Endodermal cell (in vitro differentiated cells): ENCODE measurements at places on chromosomes 6 and 20. TPM values are rescaled to one million over a fixed set of nuclear protein-coding genes. Genes with fewer than 3 reads are reported as not detected.
A peak's percentile ranks its signal among the peaks of the same experiment; 100 is the strongest.

Gene TGM6
- total RNA-seq: not detected in 3 replicates

DNA sequence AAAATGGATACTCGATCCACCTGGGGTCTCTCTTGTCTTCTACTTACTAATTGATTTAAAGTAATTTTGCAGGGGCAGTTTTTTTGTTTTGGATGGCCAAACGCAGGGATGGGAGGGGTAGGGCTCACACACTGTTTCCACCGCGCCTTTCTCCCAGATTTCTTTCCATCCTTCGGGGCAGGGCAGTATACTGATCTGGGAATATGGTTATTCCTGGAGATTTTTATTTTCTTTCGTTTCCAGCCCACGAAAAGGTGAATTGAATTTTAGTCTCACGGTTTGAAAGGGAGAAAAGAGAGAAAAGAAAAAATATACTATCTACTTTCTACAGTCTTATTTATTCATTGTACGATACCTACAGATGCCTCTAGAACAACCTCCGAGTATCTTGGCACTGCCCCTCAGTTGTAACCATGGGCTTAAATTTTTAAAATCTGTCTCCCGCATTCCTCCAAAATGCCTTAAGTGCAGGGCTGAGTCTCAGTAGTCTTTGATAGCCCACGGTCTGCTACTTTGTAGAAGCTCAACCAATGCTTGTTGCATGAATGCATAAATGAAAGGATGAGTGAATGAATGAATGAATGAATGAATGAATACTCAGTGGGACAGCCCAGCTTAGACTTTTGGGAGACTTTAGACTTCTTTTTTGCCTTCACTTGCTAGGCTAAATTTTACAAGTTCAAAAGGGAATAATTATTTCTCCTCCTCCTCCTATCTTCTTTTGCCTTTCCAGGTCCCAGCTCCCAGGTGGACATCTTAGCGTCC lies 18.1 kb upstream of the TRIM27 start:
- H3K4me1 ChIP-seq: no peaks in the 10 kb centered on the region
- no peaks in the 10 kb centered on the region for H3K27me3 ChIP-seq
- peak overlapping the region; percentile 94 for H3K4me3 ChIP-seq
- DNase-seq: no peak

- H3K27me3 ChIP-seq: no peaks in the 10 kb centered on the region
- no peak overlapping the region for H3K4me3 ChIP-seq
- no peaks in the 10 kb centered on the region for H3K4me1 ChIP-seq
- no peaks in the 10 kb centered on the region for H3K36me3 ChIP-seq
- no peak overlapping the region for H3K27ac ChIP-seq
These were observed 63.2 kb downstream of the MAP3K5 start for GRCh38 chr6:136728976-136729515.

- H3K4me3 ChIP-seq: no peak overlapping the region
- H3K27me3 ChIP-seq: no peaks in the 10 kb centered on the region
- DNase-seq: no peak
- no peaks in the 10 kb centered on the region for H3K4me1 ChIP-seq
- H3K36me3 ChIP-seq: no peaks in the 10 kb centered on the region
These were observed 44.7 kb upstream of the CCN2 start for GRCh38 chr6:131995917-131996316.

- no peak overlapping the region for H3K4me3 ChIP-seq
- H3K4me1 ChIP-seq: no peaks in the 10 kb centered on the region
- no peak for DNase-seq
- H3K27me3 ChIP-seq: no peaks in the 10 kb centered on the region
- H3K27ac ChIP-seq: no peak overlapping the region
- H3K36me3 ChIP-seq: no peaks in the 10 kb centered on the region
These were observed 129.2 kb downstream of the MYB start for GRCh38 chr6:135310291-135310690.

DNA sequence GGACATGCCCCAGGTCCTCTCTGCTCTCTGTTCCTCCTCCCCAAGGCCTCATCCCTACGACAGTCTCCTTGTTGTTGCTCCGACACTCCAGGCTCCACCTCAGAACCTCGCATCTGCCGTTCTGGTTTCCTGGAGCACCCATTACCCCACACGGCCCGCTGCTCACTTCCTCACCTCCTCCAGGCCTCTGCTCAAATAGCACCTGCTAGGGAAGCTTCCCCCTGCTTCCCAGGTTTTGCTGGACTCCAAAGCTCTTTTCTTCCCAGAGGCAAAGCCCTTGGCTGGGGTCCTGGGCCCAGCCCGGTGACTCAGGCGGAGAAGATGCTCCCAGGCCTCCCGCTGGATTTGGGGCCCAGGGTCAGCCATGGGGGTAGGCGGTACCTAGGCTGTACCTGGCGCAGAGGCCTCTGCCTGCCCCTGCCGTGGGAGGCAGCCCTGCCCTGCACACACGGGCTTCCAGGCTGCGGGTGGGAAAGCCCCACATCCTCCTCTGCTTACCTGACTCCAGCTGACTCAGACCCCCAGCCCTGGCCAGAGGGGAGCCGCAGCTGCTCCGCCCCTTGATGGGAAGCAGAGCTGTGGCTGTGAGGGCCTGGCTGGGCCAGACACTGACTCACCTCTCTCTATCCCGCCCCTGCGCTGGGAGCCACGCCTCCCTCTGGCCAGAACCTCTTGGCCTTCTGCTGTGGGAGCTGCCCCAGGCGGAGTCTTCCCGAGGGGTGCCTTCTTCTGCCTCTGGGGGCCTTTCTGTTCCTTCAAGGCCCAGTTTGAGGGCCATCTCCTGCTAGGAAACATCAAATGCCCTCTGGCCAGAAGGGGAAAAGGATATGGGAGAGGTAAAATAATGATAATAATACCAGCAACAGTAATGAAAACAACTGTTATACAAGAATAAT lies 130.5 kb downstream of the CEBPB start:
- H3K4me3 ChIP-seq: no peak overlapping the region
- no peaks in the 10 kb centered on the region for H3K27me3 ChIP-seq
- H3K4me1 ChIP-seq: no peaks in the 10 kb centered on the region
- H3K36me3 ChIP-seq: no peaks in the 10 kb centered on the region
- DNase-seq: peak; percentile 97

DNA sequence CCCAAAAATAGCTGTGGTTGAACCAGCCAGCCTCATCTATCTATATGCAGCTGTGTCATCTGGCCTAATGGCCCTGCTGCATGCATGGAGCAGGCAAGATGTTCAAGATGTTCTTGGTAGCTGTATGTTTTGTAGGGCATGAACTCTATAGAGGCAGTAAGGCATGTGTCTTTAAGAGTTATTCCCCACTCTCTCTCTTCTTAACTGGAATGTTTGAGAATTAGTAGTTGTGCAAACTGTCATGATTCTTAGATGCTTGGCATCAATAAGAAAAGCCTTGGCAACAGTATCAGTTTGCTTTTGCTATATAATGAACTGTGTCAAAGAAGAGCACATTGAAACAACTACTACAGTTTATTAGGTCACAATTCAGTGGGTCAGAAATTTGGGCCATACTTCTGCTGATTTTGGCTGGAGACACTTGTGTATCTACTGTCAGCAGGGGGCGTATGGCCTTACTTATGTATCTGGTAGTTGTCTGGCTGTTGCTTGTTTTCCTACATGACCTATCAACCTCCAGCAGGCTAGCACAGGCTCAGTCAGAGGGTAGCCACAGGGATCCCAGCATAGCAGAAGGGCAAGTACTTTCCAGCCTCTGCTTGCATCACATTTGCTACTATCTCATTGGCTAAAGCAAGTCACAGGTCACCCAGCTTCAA lies 56.1 kb upstream of the LAMP5 start:
- H3K36me3 ChIP-seq: no peaks in the 10 kb centered on the region
- H3K27me3 ChIP-seq: no peaks in the 10 kb centered on the region
- no peaks in the 10 kb centered on the region for H3K4me1 ChIP-seq
- H3K4me3 ChIP-seq: no peak overlapping the region
- peak; percentile 76 for DNase-seq
- no peak overlapping the region for H3K27ac ChIP-seq

GRCh38 chr6:3287308-3287707 lies 28.6 kb downstream of the PSMG4 start:
- no peaks in the 10 kb centered on the region for H3K36me3 ChIP-seq
- peaks cover 1% of the 10 kb centered on the region for H3K4me1 ChIP-seq
- H3K4me3 ChIP-seq: no peak overlapping the region

- peaks cover 59% of the 10 kb centered on the region for H3K36me3 ChIP-seq
- H3K4me3 ChIP-seq: peak overlapping the region; percentile 28
- H3K27ac ChIP-seq: no peak overlapping the region
These were observed 3.3 kb downstream of the RAB22A start for GRCh38 chr20:58312836-58313235.
